ENCODE measurements at places on chromosomes 3 and 15.

- no peak for DNase-seq
These were observed 32.8 kb downstream of the IFT57 start for GRCh38 chr3:108189440-108189839.

DNA sequence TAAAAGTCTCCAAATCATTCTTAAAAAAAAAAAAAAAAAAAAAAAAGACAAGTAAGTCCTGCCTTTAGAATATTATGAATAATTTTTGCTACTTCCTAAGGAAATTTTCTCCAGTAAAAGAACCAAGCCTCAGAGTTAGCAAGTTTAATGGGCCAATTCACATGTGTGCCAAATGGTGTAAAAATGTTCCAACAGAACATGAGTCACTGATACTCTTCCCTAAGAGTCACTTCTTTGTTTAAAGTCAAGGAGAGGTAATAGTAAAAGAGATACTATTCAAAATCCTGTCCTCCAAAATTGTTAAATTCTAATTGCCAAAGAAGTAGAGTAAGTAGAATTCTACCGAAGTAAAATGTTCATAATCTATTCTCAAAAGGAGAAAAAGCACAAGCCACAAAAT lies 17.7 kb upstream of the CPA3 start:
- DNase-seq = no peak

- no peak for DNase-seq
These were observed 619.2 kb downstream of the DIPK2A start for GRCh38 chr3:144590854-144591253.

GRCh38 chr15:100718075-100718980 lies 115.9 kb downstream of the ASB7 start:
- no peak for DNase-seq
